OCI-M1 (cell line): ENCODE measurements at places on chromosomes 6 and 20.

DNA sequence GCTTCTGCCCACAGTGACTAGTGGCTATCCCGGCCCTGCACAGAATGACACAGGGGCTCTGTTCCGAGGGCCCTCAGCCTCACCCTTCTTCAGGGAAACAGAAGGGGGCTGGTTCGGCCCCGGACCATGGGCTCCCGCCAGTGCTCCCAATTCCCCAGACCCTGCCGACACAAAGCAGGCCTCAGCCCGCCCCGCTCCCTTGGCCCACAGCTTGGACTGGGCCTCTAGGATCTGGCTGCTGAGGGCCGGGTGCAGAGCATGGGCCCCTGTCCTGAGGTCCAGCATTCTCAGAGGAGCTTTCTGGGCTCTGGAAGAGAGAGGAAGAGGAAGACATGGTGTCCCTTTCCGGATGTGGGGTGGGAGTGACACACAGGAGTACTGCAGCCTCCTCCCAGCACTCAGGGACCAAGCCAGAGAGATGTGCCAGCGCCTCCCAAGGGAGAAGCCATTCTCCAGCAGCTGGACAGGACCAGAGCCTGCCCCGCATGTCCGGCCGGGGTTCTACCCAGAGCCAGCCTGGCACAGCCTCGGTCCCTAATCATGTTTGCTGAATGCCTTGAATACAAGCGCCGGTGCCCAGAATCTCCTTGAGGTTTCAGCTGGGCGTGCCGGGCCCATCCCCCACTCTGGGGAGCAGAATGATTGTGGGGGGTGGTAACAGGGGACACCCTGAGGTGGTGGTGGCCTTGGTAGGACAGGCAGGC lies 23.9 kb downstream of the C20orf203 start:
- peak; percentile 87 for DNase-seq

DNA sequence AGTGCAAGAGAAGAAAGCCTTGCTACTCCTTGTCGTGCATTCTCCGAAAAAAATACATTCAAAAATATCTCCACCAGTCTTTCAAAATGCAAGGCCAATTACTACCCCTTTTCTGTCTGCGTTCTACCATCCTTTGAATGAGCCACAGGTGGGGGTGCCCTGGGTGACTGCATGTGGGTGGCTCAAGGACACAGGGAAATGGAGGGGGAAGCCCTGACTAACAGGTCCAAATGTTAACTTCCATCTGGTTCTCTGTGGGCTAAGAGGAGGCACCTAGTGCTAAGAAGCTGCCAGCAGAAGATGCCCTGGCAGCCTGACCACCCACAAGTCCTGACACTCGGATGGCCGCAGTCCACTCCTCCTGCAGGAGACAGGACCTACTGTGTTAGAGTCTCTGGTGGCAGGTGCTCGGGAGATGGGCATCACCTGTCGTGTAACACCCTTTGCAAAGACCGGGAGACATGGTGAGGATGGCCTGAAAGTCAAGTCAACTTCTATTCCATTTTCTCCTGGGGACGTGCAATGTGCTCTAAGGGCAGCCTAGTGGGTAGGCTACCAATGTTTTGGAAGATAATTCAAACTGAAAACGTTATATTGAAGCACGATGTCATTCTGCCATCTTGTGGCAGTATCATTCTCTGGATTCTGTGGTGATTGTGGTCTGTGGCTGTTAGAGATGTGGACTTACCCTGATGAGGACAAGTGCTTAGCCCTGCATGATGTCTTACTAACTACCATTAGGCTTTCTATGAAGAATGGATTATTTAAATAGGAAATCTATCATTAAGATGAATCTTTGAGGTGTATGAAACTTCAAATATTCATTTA lies 27.4 kb upstream of the IGF2R start:
- peak; percentile 84 for DNase-seq

- no peak for DNase-seq
These were observed 9.8 kb upstream of the TXNDC5 start for GRCh38 chr6:7920425-7920824.

- no peak for DNase-seq
These were observed 1.8 kb upstream of the SIM1 start for GRCh38 chr6:100466410-100467128.

GRCh38 chr6:153044295-153044694 lies 41.8 kb upstream of the MTRF1L start:
- no peak for DNase-seq

- no peak for DNase-seq
These were observed 69.4 kb upstream of the PRL start for GRCh38 chr6:22366214-22366613.

DNA sequence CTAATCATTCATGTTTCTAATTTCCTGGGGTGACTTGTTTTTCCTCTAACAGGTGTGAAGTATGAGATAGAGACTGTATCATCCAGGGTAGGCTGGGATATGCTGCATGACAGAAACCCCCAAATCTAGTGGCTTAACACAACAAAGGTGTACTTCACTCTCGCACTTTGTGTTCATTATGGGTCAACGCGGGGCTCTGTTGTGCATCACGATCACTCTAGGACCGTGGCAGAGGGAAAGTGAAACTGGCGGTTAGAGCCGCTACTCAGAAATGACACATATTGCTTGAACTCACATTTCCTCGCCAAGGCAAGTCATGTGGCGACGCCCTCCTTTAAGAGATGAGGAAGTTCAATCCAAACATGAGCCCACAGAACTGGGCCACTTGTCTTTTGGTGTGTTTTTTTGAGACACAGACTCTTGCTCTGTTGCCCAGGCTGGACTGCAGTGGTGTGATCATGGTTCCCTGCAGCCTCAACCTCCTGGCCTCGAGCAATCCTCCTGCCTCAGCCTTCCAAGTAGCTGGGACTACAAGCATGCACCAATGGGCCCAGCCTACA lies 41.3 kb downstream of the PCNA start:
- DNase-seq: peak; percentile 98

- DNase-seq: peak; percentile 86
These were observed 14.7 kb upstream of the SIM1 start for GRCh38 chr6:100479179-100480035.

GRCh38 chr6:26232940-26233648 lies 131.9 kb upstream of the BTN3A2 start:
- peak; percentile 60 for DNase-seq

- DNase-seq: no peak
These were observed 144.9 kb upstream of the THBS2 start for GRCh38 chr6:169398342-169399105.

DNA sequence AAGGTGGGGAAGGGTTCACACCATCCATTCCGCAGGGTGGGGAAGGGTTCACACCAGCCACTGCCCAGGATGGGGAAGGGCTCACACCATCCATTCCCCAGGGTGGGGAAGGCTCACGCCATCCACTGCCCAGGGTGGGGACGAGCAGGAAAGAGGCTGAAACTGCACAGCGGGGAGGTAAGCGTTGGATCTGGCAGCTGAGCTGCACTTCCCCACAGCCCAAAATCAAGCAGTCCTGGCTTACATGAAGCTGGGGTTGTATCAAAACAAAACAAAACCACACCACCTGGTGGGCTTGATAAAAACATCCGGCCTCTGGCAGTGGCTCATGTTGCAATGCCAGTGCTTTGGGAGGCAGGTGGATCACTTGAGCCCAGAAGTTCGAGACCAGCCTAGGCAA lies 268.5 kb downstream of the TAF4 start:
- peak; percentile 32 for DNase-seq

- DNase-seq: no peak
These were observed 105.0 kb upstream of the QKI start for GRCh38 chr6:163309491-163310026.

GRCh38 chr6:134352786-134353480 lies 35.0 kb upstream of the SGK1 start:
- no peak for DNase-seq

DNA sequence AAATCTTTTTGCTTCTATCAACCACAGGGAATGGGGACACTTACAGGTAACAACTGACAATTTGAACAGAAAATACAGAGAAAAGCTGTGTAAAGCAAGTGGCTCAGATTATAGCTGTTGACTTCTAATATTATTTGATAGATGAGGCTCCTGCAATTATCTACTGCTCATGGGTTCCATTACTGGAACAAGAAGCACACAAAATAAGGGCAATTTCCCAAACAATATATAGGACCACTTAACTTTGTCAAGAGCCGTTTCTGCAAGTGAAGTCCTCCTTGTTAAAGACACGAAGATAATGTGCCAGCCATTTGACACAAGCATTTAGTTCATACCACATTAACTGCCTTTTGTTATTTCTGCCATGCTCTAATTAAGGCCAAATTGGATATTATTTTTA lies 315.5 kb upstream of the ARID1B start:
- DNase-seq: no peak

- DNase-seq: no peak
These were observed 50.6 kb upstream of the SLC2A12 start for GRCh38 chr6:134103006-134103405.

DNA sequence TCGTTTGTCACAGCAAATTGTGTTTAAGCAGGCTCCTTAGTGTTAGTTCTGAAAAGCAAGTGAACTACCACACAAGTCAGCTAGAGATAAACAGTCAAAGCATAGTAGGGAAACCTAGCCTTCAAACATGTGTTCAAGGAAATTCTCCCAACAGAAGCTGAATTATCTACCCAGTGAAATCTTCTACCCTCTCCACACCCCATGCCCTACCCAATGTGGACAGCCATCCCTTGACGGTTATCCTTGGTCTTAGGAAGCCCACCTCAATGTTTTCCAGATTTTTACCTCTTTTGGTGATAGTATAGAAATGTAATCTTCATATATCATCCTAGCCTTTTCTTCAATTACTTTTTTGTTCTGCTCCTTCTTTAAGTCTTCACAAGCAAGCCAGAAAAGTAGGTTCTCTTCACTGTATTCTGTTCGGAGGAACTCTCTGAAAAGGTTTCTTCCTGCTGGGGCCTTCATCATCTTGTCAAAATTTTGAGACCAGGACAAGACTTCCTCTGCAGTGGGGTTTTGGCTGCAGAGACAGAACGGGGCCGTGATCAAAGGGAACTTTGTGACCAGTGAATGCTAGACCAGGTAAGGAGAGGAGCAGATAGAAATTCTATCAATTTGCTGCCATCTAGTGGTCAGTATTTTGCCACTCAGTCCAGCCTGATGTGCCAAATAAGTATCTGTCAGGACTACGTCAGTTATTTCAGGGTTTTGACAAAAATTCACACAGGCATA lies 21.6 kb upstream of the MTRF1L start:
- DNase-seq: peak; percentile 89

DNA sequence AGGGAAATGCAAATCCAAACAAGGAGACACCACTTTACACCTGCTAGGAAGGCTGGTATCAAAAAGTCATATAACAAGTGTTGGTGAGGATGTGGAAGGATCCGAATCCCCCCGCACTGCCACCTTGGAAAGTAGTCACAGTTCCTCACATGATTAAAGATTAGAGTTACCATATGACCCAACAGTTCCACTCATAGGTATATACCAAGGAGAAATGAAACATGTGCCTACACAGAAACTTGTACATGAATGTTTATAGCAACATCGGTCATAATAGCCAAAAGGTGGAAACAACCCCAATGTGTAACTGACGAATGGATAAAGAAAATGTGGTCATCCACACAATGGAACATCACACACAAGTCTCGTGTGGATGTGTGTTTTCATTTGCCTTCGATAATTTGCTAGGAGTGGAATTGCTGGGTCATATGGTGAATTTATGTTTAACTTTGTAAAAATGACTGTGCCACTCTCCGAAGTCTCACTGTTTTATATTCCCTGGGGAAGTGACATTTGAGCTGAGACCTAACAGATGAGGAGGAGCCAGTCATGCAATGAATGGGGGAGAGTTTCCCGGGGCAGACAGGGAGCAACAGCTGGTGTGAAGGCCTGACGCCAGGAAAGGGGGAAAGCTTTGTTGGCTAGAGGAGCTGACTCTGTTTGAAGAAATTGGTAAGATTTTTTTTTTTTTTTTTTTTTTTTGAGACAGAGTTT lies 125.9 kb upstream of the MLN start:
- DNase-seq: no peak

GRCh38 chr20:53900380-53900999 lies 169.9 kb downstream of the BCAS1 start:
- no peak for DNase-seq

- DNase-seq: no peak
These were observed 128.5 kb downstream of the ALDH8A1 start for GRCh38 chr6:134821397-134821796.

GRCh38 chr20:8946036-8946940 lies 122.6 kb upstream of the PLCB4 start:
- DNase-seq: no peak

GRCh38 chr20:49291200-49291599 lies 13.3 kb upstream of the ZNFX1 start:
- no peak for DNase-seq

GRCh38 chr6:42402184-42402583 lies 49.5 kb downstream of the TRERF1 start:
- no peak for DNase-seq

- no peak for DNase-seq
These were observed 21.5 kb upstream of the HS3ST5 start for GRCh38 chr6:114364301-114364700.

DNA sequence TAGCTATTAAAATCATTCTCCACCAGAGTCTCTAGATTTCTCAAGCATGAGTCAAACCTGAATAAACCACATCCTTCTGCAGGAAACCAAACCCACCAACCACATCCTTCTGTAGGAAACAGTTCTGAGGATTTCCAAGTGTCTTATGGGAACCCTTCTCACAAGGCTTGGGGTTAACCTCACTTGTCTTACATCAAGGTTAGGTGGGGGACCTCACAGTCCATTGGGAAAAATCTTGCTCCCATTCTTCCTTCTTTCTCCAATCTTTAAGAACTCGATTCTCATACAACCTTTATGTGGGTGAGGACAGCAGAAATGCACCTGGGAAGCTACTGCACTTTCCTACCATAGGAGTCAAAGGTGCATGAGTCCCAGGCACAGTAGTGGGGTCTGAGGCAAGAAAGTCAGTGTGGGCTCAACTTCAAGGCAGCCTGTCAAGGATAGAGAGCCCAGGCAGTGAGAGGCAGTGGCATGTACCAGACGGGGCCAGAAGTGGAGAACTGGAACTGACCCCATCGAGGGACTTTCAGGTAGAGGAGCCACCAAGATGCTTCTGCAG lies 114.5 kb downstream of the SLC22A3 start:
- DNase-seq: peak; percentile 79

- DNase-seq: no peak
These were observed 68.1 kb downstream of the SLC22A23 start for GRCh38 chr6:3388786-3389185.

DNA sequence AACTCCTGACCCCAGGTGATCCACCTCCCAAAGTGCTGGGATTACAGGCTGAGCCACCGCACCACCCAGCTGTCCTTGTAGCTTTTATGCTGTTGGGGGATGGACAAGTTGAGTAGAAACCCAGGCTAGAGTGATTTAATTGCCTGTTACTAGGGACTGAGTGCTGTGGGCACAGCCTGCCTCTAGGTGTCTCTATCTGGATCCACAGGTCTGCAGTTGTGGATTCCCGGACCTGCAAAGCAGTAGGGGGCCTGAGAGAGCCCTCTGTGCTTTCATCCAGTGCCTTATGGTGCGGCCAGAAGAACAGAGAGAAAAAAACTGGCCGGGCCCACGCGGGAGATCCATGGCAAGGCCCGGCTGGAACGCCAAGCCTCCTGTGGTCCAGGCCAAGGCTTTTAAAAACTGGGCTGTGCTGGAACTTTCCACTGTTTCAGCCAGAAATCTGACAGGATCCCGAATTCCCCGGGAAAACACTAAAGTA lies 5.2 kb downstream of the SIRPA start:
- peak; percentile 86 for DNase-seq

- no peak for DNase-seq
These were observed 740.5 kb downstream of the CBLN4 start for GRCh38 chr20:55264703-55265239.

- DNase-seq: no peak
These were observed 38.5 kb upstream of the CAP2 start for GRCh38 chr6:17354700-17355403.

- no peak for DNase-seq
These were observed 137.2 kb downstream of the NCOA3 start for GRCh38 chr20:47638851-47639250.

GRCh38 chr6:14110001-14110818 lies 7.4 kb upstream of the CD83 start:
- no peak for DNase-seq
